NCI-H2107 (cell line): ENCODE measurements at places on chromosomes 2 and 18.
A peak's percentile ranks its signal among the peaks of the same experiment; 100 is the strongest.

GRCh38 chr2:238566001-238566645 is 139.4 kb downstream of the ASB1 start:
- no peak for DNase-seq

DNA sequence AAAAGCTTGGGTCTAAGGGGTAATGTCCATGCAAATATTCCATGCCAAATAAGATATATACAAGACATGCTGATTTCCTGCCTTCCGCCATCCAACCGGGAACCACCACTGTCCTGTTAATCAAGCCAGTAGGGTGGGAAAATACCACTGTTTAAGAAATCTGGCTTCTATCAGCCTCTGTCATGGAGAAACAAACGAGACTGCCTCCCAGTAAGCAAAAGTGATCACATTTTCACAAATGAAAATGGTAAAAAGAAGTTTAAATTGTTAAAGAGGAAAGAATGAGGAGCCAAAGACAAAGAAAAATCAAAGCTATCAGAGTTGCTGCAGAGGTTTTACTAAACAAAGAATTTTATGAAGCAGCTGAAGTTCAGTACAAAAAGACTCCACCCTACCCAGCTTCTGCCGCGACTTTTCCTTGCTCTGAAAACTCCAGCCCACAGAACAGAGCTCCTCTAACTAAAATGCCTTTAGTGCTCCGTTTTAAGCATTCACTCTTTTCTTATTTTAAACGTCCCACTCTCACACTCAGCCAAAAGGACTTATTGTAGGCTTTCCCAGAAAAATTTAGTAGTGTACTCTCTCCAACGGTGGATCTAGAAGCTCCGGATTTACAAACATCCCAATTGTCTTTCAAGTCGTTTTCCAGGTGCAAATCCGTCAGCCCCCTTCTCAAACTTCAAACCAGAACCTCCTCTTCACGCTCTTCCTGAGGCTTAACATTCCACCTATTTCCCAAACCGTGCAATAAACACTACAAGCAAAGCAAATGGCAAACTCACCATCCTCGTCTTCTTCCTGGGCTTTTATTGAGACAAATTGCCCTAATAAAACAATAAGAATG is 613 bp downstream of the COL5A2 start:
- no peak for DNase-seq

GRCh38 chr18:3305933-3306332 is 44.0 kb downstream of the MYL12B start:
- no peak for DNase-seq

DNA sequence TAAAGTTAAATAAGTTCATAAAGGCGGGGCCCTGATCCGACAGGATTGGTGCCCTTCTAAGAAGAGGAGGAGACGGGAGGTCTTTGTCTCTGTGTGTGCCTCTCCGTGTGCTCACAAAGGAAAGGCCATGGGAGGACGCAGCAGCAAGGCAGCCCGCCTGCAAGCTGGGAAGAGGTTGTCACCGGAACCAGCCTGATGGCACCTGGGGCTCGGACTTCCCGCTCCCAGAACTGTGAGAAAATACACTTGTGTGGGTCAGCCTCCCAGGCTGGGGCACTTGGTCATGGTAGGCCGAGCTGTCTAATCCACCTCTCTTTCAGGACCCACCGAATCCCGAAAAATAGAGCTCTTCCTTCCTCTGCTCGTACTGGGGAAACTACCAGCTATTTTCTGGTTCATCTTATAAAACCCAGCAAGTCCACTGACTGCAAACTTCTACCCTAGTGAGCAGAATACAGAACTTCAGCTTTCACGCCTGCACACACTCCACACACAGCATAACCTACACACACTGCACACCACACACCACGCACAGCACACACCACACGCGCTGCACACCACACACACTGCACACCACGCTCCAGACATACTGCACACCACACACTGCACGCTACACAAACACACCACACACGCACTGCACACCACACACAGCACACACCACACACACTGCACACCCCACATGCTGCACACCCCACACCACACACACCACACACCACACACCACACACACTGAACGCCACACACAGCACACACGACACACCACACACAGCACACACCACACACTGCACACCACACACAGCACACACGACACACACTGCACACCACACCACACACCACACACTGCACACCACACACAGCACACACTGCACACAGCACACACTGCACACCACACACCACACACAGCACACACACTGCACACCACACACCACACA is 58.1 kb downstream of the ASB1 start:
- no peak for DNase-seq

GRCh38 chr2:202495230-202495604 is 119.1 kb downstream of the BMPR2 start:
- DNase-seq = no peak

DNA sequence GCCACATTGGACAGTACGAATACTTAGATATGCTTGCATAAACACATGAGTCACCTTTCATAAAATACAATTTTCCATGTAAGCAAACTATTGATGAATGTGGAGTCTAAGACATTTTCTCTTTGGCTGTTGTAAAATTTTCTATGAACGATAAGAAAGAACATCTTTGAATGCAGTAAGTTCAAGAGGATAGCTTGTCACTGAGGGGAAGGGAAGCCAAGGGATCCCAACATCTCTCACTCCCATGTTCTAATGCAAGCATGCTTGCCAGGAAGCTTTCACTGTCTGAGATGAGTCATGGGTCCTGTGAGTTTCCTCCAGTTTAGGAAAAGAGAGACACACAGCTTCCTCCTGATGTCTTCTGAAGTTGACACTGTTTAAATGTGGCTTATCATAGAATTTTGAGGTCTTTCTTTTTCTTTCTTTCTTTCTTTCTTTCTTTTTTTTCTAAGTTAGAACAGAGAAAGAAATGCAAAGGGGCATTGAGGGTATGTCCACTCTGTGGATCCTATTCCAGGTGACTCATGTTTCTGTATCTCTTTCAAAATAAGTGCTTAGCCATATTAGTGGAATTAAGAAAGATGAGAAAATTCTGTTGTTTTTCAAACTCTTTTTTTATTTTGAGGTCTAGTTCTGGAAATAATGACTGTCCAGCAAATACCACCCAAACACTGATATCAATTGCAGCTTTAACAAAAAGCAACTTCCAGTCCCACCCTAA is 146.6 kb downstream of the RDH14 start:
- DNase-seq = no peak

DNA sequence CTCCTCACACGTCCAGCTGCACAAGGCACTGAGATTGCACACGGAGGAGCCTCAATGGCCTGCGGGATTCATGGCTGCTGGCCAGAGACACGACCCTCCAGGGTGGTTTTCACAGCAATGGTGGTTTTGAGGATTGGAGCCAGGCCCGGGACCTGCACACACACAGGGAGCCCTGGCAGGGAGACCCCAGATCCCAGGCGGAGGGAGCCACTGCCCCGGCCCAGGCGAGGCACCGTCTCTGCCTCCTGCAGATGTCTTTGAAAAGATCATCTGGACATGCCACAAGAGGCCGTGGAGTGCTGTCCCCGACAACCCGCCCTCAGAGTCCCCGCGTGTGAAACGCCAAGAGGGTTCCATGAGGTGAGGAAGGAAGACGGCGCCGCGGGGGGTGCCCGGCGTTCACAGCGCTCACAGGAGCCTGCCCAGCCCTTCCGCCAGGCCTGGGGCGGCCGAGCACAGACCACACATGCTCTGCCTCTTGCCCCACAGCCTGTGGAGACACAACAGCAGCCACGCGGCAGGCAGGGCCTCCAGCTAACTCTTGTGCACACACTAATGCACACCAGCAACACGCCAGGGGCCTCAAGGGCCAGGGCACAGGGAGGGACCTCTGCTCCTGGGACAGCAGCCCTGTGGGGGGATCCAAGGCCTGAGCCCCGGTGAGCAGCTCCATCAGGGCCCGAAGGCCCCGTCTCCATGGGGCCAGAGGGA is 72.8 kb upstream of the CTDP1 start:
- DNase-seq = no peak

GRCh38 chr18:42961298-42961697 is 154.2 kb downstream of the RIT2 start:
- no peak for DNase-seq

DNA sequence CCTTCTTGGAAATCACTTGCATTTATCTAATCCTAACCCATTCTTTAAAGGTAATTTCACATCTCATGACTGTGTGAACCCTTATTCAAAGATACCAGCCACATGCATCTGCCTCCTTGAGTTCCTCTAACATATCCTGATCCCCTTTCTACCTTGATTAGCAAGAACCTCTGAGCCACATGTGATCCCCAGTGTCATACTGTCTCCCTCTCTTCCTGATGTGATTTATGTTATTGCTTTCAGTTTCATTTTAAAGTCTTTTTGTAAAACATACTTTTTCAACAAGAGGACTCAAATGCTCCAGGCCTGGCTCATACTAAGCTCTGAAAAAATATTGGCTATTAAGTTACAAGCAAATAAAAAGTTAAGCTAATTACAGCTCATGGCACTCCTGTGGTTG is 470.1 kb downstream of the DLGAP1 start:
- DNase-seq = no peak

DNA sequence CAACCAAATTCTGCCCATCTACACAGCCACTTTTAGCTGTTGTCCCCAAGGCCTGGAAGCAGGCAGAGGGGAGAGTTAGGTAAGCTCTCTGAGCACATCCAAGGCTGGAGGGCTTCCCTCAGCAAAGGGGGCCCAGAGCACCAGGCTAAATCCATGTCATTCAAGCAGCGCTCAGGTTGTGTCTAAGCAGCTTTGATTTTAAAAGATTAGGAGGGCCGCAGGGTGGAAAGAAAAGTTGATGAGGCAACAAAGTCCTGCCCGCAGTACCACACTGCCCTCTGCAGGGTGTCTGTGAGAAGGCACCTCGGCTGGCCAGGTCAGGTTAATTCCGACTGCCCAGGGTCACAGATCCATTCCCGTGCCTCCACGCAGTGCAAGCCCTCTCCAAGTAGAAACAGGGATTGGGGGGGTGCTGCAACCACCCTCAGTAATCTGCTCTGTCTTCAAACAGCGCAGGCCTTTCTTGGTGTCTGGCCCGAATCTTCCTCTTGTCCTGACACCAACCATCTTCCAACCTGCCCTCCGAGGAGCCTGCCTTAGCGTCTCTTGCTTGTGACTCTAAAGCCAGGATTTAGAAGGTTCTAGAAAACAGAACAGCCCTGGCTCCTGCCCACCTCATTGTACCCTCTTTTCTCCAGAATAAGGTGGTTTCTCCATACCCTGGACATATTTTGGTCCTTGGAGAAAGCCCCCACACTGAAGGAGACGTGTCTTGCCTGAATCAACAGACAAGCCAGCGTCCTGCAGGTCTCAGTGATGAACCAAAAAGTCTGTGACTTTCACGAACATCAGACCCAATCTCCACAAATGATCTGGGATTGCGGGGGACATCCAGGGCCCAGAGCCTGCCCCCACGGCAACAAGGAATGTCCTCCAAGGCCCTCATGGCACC is 289.2 kb downstream of the TNS1 start:
- peak; percentile 49 for DNase-seq

- peak; percentile 45 for DNase-seq
Measured at GRCh38 chr2:36820942-36821605, 124.6 kb downstream of the VIT start.

- no peak for DNase-seq
Measured at GRCh38 chr2:102301867-102302362, 9.4 kb upstream of the IL1RL1 start.

DNA sequence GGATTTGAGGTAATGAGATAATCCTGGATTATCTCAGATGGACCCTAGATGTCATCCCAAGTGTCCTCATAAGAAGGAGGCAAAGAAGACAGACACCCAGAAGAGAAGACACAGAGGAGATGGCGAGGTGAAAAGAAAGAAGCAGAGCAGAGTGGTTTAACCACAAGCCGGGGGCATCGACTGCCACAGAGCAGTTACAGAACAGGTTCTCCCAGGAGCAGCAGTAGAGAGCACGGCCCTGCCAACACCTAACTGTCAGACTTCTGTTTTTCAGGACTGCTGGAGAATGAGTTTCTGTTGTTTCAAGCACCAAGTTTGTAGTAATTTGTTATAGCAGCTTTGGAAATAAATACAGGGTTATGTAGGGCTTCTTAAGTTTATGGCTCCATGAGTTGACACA is 437.0 kb downstream of the THSD7B start:
- no peak for DNase-seq

DNA sequence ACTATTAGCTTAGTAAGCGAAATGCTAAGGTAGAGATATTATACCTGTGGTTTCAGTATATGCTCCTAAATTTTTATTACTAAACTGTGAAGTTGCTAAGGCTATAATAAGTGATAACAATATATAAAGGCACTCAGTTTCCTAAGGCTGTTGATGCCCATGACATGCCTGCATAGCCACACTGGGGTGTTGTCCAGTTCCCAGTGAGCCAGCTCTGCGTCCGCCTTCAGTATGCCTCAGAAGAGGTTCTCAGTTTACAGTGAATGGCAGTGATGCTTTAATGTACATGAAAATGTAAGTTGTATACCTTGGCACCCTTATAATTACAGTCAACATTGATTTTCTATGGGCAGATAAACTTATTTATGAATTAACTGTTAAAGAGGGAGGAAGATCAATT is 7.2 kb downstream of the FHOD3 start:
- no peak for DNase-seq

DNA sequence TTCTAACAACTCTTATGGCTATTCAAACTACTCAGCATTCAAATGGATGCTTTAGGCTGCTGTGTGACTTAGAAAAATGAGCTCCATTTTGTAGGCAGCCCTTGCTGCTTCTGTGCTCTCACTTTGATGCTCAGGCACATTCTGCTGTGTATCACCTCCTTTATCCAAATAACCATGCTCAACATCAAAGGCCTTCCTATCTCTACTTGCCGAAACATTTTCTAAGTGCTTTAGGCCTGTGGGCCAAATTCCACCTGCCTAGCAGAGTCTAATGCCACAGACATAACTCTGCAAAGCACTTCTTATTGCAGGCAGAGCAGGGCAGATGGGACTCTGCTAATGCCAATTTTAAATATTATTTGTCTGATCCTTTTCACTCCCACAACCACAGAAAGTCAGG is 397.4 kb downstream of the RND3 start:
- no peak for DNase-seq

DNA sequence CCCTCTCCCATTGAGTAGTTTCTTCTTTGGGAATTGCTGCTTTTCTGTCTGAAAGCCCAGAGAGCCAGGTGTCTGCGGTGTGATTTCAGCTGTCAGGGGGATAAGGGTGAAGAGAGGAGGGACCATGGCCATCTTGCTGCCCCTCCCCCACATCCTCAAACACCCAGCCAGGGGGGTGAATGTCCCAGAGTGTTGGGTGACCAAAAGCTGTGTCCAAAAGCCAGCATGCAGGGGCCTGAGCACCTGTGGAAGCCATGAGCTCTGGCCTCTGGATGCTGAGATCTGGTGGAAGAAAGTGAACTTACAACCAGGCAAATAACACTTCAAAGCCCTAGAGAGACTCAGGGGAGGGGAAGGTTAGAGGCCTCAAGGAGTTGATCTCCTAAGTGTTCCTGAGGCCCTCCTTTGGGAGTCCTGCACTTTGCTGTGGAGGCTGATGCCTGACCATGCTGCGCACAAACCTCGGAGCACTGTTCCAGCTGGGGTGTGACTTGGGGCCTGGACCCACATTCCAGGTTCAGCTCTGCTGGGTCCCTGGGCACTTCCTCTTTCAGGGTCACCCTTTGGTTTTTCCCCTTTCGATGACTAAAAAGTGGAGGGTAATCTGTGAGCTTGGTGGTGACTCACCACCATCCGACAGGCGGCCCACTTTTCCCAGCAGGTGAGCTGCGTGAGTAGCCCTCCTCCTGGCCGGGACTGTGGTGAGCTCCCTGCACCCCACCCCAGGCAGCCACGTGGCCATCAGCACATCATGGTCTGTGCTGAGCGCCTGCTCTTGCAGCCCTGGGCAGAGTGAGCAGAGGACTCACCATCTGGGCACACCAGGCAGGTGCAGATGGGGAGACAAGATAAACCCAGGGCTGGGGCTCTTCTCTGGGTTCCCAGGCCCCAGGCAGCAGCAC is 66.8 kb upstream of the FOSL2 start:
- no peak for DNase-seq
